ENCODE measurements at places on chromosomes 16 and 17. TPM values are rescaled to one million over a fixed set of nuclear protein-coding genes. Genes with fewer than 3 reads are reported as not detected.

UMOD gene
- not detected for total RNA-seq

MT1H gene
- total RNA-seq = not detected

SPN gene
- total RNA-seq = not detected

PYY gene
- 0.79 TPM for total RNA-seq

PABPN1L gene
- total RNA-seq = not detected

PRAC1 gene
- not detected for total RNA-seq

LRRC75A gene
- total RNA-seq = not detected

CDRT4 gene
- total RNA-seq = 1.1 TPM

ITGB3 gene
- total RNA-seq = 0.51 TPM

TBC1D3L gene
- 3.1 TPM for total RNA-seq

SMTNL2 gene
- total RNA-seq = not detected

KCNAB3 gene
- 0.79 TPM for total RNA-seq

CD300E gene
- not detected for total RNA-seq

TMEM220 gene
- 0.90 TPM for total RNA-seq

FHOD1 gene
- 2.0 TPM for total RNA-seq

ZNF213 gene
- 10.6 TPM for total RNA-seq

KRTAP17-1 gene
- not detected for total RNA-seq

CES5A gene
- not detected for total RNA-seq

CSH2 gene
- total RNA-seq = not detected

CCDC78 gene
- total RNA-seq = 1.6 TPM

WDR81 gene
- 21.6 TPM for total RNA-seq

NACA2 gene
- not detected for total RNA-seq

C16orf46 gene
- total RNA-seq = 0.26 TPM

MYADML2 gene
- not detected for total RNA-seq

TAC4 gene
- not detected for total RNA-seq

VASN gene
- total RNA-seq = 10.0 TPM

DPEP1 gene
- not detected for total RNA-seq

ALOX15B gene
- 20.6 TPM for total RNA-seq

MED9 gene
- total RNA-seq = 7.2 TPM

QRICH2 gene
- total RNA-seq = 2.1 TPM

HOXB3 gene
- not detected for total RNA-seq

GLP2R gene
- under 0.01 TPM for total RNA-seq

IL32 gene
- 0.53 TPM for total RNA-seq

TBC1D26 gene
- not detected for total RNA-seq

NHLRC4 gene
- under 0.01 TPM for total RNA-seq

NT5C3B gene
- total RNA-seq = 124 TPM

RASL10B gene
- 0.51 TPM for total RNA-seq

TERB1 gene
- total RNA-seq = 0.26 TPM

DYNLRB2 gene
- total RNA-seq = not detected

EMC6 gene
- 21.3 TPM for total RNA-seq

KRT17 gene
- 30,463 TPM for total RNA-seq

KRTAP2-4 gene
- not detected for total RNA-seq

TP53TG3B gene
- not detected for total RNA-seq

HS3ST4 gene
- not detected for total RNA-seq

EPN2 gene
- total RNA-seq = 13.7 TPM

CPHXL gene
- not detected for total RNA-seq

CHST5 gene
- total RNA-seq = not detected

RRN3 gene
- total RNA-seq = 58.5 TPM

C1QL1 gene
- total RNA-seq = not detected

OMG gene
- not detected for total RNA-seq
